Calu3 (cell line): ENCODE measurements at places on chromosomes 4 and X.

DNA sequence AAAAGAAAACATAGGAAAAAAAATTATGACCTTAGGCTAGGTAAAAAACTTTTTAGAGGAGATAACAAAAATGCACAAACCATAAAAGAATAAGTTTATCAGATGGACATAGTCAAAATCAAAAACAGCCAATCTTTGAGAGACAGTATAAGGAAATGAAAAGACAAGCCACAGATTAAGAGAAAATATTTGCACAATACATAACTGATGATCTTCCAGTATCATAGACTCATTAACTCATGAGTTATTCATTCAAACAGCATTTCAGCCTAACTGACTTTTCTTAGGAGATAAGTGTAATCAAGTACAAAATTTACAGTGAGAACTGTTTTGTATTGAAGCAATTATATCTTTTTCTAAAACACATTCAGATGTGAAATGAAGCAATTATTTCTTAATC is 183.8 kb downstream of the FBXO8 start:
- DNase-seq, result no peak

GRCh38 chr4:82780752-82781231 is 17.8 kb downstream of the SCD5 start:
- DNase-seq, result peak; percentile 87

GRCh38 chr4:107366016-107366735 is 330.1 kb upstream of the DKK2 start:
- DNase-seq, result no peak

GRCh38 chr4:177047851-177048174 is 255.1 kb upstream of the VEGFC start:
- DNase-seq, result no peak

- no peak for DNase-seq
Observed at GRCh38 chr4:122047456-122048425, 95.9 kb upstream of the TRPC3 start.

GRCh38 chrX:5242091-5242790 is 986.4 kb downstream of the NLGN4X start:
- DNase-seq, result no peak

DNA sequence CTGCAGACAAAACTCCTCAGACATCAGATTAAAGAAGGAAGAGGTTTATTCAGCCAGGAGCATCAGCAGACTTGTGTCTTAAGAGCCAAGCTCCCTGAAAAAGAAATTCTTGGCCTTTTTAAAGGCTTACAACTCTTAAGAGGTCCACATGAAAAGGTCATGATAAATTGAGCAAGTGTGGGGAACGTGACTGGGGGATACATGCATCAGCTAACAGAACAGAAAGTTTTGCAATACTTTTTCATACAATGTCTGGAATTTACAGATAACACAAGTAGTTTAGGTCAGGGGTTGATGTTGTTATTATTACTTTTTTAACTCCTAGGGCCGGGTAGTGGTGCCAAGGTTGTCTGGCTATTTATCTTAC is 55.6 kb upstream of the RBMX start:
- DNase-seq, result no peak

- DNase-seq, result peak; percentile 59
Observed at GRCh38 chrX:3815896-3816664, 102.6 kb upstream of the PRKX start.

DNA sequence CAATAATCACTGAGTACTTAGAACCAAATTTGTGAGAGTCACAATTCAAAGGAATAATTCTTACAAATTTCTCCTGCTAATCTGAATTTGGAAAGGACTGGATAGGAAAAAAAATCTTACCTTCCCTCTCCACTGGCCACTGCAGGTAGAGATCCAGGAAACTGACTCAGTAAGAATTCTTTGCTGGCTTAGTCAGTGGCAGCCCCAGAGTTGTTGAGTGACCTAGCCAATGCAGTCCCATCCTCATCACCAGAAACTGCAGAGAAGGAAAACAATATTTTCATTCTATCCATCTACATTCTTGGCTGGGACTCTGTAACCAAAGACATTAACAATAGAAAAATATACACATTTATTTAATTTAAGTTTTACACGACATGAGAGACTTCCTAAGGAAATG is 572.0 kb downstream of the ADGRL3 start:
- peak; percentile 4 for DNase-seq

DNA sequence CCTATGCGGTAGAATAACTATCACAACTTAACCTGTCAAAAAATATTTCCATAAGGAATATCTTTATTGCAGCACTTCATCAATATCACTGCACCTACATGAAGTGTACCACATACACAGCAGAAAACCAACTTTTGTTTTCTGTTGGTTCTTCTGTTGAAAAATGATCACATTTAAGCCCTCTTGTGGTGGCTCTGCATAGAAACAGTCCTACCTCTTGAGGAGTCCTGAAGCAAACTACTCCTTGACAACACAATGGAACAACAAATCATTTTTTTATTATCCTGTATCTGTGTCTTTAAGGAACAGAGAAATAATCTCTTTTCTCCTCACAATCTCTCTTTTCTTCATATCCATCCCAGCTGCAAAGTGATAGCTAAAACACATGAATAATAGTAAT is 39.8 kb upstream of the ATOH1 start:
- no peak for DNase-seq

DNA sequence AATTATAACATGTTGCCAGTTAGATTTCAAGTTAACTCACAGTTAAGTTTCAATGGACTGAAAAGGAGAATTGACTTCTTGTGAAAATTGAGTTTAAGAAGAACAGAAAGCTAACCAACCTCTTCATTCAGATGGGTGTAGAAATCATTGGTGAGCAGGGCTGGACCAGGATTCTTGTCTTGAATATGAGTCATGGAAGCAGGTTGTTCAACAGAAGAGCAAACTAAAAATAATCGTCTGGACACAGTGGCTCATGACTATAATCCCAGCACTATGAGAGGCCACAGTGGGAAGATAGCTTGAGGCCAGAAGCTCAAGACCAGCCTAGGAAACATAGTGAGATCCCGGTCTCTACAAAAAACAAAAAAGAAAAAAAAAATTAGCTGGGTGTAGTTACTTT is 98.2 kb downstream of the ARSJ start:
- no peak for DNase-seq

GRCh38 chrX:130772105-130772775 is 130.8 kb downstream of the ENOX2 start:
- no peak for DNase-seq

DNA sequence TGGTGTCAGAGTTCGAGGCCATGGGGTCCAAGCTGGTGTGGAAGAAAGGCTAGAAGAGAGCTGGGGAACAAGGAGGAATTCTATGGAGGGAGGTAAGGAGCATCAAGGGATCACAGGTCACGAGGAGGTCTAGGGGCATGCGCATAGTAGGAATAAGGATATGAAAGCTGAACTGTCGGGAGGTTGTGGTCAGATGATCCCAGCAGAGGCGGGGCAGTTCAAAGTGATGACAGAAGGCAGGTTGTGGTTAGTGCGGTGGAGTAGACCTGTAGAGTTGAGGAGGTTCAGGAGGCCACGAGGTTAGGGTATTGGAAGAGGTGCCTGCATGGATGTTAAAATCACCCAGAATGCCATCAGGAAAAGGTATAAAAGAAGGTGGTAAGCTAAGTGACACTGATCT is 156.3 kb downstream of the TMEM164 start:
- DNase-seq, result no peak

GRCh38 chr4:15479913-15480185 is 10.2 kb downstream of the CC2D2A start:
- no peak for DNase-seq

DNA sequence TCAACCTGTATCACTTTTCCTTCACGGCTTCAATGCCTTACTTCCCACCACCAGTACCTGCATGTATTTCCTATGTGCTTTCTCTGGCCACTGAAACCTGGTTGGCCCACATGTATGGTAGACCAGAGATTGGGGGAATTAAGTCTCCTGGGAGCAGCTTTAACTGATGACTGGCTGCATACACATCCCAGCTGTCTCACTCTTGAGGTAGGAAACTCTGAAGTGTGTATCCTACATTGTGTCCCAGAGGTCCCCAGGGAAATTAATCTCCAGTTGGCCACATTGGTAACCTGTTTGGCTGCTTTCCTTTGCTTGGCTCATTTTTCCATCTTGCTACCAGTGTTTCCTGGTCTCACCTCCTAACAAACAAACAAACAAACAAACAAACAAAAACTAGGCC is 124.4 kb downstream of the ZNF827 start:
- DNase-seq, result no peak

DNA sequence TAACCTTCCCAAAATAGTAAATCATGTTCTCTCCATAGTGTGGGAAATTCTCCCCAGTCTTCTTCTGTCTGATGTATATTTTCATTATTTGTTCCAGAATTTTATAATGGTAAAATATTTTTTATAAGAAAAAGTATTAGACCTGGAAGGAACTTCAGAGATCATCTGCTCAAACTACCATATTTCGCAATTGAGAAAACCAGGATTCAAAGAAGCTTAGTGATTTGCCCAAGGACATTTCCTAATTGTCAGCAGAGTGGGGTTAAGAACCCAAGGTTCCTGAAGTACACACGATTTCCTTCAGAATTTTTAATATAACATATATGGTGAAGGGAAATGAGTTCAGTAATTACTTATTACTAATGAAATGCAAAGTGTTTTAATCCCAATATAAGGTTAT is 24.1 kb downstream of the OCIAD1 start:
- no peak for DNase-seq

GRCh38 chrX:16992951-16993350 is 46.5 kb downstream of the REPS2 start:
- no peak for DNase-seq

GRCh38 chr4:85737254-85737653 is 262.3 kb downstream of the ARHGAP24 start:
- DNase-seq, result no peak

DNA sequence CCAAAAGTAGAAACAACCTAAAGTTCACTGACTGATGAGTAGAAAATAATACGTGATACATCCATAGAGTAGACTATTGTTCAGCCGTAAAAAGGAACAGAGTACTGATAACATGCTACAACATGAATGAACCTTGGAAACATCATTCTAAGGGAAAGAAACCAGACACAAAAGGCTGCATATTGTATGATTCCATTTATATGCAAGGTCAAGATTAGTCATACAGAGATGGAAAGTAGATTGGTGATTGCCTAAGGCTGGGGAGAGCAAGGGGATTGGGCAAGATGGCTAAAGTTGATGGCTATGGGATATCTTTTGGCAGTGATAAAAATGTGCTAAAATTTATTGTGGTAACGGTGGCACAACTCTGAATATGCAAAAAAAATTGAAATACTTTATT is 209.1 kb downstream of the RELL1 start:
- no peak for DNase-seq

DNA sequence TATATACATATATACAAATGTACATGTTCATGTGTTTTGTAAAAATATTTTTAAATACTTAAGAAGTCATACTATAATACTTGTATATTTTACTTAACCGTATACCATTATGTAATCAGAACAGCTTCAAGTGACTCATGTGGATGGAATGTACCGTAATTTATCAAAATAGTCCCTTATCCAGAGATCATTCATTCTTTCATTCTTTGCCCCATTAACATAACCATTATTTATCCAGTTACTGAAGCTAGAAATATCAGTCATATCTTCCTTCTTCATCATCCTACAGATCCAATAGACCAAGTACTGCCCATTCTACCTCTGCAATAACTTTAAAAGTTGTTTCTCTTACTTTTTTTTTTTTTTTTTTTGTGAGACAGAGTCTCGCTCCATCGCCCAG is 164.2 kb downstream of the MAB21L2 start:
- no peak for DNase-seq

DNA sequence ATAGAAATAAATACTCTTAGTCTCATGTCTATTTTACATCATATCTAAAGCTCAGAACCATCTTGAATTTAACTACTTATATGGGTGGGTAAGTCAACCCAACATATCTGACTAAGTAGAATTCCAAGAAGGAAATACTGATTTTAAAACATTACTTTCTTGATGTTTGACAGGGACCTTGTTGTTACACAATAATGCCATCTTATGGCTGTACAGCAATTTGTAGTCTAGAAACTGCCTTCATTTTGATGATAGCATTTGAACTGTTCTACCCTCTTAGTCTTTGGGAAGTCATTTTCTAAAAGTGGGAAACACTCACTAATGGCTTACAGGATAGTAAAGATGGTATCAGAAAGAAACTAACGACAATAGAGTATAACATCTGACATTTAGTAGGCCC is 929.5 kb downstream of the DMD start:
- DNase-seq, result no peak
